ENCODE measurements at places on chromosomes 3 and 15.
A peak's percentile ranks its signal among the peaks of the same experiment; 100 is the strongest.

- no peak for DNase-seq
These were observed 219.8 kb downstream of the ROBO2 start for GRCh38 chr3:77259694-77260093.

DNA sequence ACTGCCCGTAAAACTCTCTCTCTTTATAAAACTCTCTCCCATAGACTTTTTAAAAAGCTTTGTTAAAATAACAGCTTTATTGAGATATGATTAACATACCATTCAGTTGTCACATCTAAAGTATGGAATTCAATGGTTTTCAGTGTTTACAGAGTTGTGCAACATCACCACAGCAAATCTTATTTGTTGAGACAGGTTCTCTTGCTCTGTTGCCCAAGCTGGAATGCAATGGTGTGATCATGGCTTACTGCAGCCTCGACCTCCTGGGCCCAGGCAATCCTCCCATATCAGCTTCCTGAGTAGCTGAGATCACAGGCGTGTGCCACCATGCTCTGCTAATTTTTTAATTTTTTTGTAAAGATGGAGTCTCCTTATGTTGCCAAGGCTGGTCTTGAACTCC lies 35.9 kb upstream of the TRAK1 start:
- DNase-seq: no peak

DNA sequence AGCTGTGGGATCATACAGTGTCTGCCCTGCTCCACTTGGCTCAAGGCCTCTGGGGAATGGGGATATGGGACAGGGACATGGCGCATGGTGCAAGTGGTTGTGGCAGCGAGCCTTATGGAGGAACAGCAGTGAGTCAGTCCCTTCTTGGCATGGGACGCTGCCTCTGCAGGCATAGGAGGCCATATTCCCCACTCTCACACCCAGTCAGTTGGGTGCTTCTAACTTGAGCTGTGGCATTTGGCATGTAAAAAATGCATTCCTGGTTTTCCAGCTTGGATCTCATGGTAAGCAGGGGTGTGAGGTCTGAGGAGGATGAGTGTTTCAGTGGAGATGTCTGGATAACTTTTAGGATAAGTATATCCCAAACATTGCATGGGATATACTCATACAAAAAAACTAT lies 31.6 kb upstream of the UBE2Q2 start:
- DNase-seq: no peak

DNA sequence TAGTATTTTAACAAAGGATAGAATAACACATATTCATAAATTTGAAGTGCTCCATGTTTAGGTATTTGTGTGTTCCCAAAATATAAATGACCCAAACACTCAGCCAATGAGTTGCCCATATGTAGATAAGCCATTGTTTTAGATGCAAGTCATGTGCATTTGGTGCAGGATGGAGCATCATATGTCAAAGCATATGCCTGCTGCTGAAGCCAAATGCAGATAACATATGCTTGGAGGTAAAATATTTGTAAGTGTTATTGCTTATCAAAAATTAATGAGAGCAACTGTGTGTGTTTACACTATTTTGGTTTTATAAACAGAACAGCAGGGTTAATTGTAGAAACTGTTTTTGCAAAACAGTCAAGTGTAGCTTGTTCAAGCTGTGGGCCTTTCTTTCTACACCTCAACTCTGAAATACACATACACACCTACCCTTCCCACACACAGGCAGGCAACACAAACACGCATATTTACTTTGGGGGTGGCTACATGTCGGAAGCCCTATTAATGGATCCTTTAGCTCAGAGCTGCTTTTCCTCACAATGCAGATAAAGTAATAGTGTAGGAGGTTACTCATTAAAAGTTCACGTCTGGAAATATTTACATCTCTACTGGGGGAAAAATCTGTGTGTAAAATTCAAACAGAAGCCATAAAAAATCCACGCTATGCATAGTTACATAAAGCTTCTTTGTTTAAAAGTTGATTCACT lies 521.4 kb downstream of the ZNF385D start:
- DNase-seq: no peak

GRCh38 chr3:1439395-1439794 lies 346.6 kb downstream of the CNTN6 start:
- DNase-seq: peak; percentile 1

- no peak for DNase-seq
These were observed 23.4 kb upstream of the MYZAP start for GRCh38 chr15:57568299-57568698.

GRCh38 chr3:30167541-30168011 lies 438.8 kb upstream of the TGFBR2 start:
- no peak for DNase-seq

- DNase-seq: peak; percentile 33
These were observed 96.3 kb upstream of the DLG1 start for GRCh38 chr3:197394464-197395321.

DNA sequence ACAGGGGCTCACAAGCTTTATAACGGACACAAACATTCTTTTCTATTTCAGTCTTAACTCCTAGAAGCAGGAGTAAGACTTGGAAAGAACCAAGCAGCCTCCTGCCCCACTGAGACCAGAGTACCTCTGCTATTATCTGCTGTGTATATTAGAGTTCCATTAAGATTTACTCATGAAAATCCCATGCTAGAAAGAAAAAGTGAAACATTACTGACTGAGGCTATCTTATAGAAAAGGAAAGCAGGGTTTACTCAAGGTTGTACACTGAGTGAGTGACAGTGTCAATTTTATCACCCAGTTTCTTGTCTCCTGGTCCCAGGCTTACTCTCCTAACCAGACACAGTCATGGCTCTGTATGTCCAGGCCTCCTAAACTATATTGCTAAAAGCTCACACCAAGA lies 97.9 kb upstream of the SOX2 start:
- DNase-seq: no peak

DNA sequence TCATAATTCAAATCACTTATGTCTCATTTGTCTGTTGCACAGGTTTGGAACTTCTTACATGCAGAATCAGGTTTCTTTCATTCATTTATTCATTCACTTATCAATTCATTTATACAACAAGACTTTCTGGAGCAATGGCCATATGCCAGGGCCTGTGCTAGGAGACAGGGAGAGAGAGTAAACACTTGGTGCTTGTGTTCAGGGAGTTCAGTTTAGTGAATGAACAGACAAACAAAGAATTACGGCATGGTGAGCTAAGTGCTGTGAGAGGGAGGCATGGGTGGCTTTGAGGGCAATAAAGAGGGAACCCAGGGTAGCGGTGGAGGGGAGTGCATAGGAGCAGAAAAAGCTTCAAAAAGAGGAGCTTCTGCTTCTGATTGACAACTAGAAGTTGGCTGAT lies 8.5 kb upstream of the IREB2 start:
- no peak for DNase-seq

DNA sequence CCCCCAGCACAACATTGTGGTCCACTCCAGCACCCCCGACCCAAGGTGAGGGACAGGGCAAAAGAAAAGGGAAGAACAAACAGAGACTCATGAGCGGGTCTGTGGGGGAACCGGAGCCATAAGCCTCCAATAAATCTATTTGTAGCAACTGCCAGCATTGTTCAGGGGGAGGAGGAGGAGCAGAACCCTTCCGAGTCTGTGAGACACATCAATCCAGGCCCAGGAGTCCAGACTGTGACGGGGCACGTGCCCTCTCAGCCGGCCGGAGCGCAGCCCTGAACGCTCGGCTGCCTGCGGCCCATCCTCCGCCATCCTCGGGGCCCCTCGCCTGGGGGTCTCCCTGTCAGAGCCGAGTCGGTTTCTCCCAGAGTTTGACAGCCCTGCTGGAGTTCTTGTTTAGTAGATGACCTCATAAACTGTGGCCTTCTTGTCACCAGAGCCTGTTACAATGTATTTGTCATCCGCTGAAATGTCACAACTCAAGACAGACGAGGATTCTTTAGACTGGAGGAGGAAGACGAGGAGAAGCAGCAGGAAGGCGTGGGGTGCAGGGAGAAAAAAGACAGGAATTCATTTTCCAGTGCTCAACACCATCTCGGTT lies 47.9 kb downstream of the TLE3 start:
- DNase-seq: no peak

GRCh38 chr3:17823036-17823435 lies 80.6 kb upstream of the TBC1D5 start:
- no peak for DNase-seq

- no peak for DNase-seq
These were observed 127.5 kb downstream of the CLSTN2 start for GRCh38 chr3:140062461-140062860.

DNA sequence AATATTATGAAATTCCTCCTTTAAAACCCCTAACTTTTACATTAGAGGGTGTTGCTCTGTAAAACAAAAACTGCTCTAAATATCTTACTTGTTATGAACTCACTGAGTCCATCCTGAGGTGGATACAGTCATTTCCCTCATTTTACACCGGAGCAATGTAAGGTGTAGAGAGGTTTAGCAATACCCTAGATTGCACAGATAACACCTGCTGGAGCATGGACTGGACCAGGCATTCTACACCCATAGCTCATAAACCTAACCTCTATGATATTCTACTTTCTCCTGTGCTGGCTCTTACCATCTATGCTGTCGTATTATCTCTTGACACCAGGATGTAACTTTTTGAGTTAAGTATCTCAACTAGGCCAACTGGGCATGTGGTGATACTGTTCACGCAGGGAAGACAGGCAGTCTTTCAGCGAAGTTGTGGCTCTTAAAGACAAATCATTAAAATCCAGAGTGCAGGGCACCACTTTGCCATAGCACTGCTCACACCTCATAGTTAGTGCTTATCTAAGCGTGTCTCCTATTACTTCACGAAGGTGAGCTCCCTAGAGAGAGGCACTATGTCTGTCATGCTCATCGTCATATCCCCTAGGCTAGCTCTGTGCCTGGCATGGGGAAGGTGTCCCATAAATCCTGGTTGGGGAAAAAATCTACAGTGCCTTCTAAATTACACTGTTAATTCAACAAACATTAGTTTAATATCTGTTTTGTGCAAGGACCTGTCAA lies 100.1 kb upstream of the SLC2A2 start:
- no peak for DNase-seq

DNA sequence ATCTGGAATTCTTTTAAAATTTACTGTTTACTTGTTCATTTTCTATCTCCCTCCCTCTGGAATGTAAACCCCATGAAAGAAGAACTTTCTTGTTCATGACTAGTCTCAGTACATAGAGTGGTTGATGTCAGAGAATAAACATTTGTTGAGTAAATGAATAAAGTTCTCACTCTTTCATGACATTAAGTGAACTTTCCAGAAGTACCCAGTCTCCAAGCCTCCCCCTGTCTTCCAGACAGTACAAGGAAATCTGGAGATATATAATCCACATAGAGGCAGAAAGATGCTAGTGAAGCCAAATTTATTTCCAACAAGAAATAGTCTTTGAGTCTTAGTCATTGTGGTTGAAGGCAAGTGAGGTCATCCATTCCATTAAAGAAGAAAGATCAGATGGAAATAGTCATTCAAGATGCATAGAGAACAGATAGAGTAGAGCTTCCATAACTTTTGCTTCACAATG lies 71.5 kb upstream of the GALNT15 start:
- DNase-seq: no peak

- no peak for DNase-seq
These were observed 177.1 kb downstream of the UACA start for GRCh38 chr15:70586241-70586640.

GRCh38 chr3:76976996-76977395 lies 62.9 kb upstream of the ROBO2 start:
- DNase-seq: no peak

- no peak for DNase-seq
These were observed 38.1 kb downstream of the TRAK1 start for GRCh38 chr3:42129014-42129953.

GRCh38 chr15:101252836-101253235 lies 988 bp upstream of the CHSY1 start:
- no peak for DNase-seq

GRCh38 chr3:122025296-122025695 lies 3.2 kb upstream of the ILDR1 start:
- no peak for DNase-seq

All from activated T-cell treated with anti-CD3 and anti-CD28 coated beads for 48 hours (primary cell).